ENCODE measurements at places on chromosomes 5 and 9. TPM values are rescaled to one million over a fixed set of nuclear protein-coding genes. Genes with fewer than 3 reads are reported as not detected.

DNA sequence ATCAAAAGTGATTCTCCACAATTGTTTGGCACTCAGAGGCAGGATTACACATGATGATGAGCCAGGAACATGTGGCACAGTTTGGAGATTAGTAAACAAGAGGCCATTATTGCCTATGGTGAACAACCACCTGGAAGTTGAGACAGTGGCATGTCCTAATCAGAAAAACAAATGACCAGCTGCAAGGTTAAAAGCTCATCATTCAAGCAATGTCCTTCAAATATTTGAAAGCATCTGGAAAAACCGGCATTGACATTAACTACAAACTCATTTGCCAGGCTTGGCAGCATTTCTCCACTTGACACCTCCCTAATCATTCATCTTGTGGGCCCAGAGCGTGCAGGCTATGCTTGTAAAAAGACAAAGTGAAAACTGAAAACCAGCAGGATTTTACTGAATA lies 80.6 kb upstream of the MEGF10 start:
- peak; percentile 77 for DNase-seq

DNA sequence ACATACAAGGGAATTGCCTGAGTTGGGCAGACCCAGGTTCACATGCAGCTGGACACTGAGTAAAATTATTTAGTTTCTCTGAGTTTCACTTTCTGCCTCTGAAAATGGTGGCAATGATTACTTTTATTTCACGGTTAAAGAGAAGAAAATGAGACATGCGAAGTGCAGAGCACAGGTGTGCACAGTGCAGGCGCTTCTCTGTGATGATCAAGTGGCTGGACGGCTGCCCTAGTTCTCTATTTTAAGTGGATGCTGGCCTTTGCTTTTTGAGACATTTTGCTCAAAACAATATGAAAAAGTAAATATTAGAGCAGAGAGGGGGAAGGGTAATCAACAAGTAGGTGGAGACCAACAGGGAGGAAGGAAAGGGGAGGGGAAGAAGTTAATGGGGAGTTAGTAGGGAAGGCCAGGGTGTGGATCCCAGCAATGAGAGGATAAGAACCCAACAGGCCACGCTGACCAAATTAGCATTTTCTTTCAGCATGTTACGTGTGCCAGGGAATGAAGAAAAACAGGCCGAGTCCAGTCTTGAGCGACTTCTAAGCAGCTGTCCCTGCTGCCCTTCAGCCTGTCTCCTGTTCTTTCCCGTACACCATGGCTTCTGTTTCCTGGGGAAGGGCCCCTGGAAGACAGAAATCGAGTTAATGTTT lies 16.1 kb downstream of the SNX18 start:
- DNase-seq: peak; percentile 36

GRCh38 chr9:122125158-122125508 lies 32.0 kb upstream of the TTLL11 start:
- peak; percentile 65 for DNase-seq

DNA sequence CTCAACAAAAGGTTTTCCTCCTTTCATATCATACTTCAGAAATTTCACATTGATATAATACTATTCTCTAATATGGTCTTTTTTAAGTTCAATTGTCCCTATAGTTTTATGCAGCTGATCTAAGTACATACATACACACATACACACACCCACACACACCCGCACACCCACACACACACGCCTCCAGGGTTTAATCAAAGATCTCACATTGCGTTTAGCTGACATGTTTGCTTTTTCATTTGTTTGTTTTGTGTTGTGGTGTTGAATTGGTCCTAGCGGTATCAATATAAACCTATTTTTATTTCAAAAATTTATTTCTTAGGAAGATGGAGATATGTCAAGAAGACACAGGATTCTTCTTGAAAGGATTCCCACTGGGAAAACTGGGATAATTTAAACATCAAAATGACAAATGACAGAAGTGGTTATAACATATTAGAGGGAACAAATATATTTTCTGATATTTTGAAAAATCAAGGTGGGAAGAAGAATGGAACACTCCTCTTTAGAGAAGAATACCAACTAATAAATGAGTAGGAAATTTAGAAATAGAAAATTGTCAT lies 434.9 kb upstream of the SLC30A5 start:
- DNase-seq: no peak

- DNase-seq: peak; percentile 11
These were observed 54.9 kb upstream of the CDH9 start for GRCh38 chr5:27093279-27093678.

- no peak for DNase-seq
These were observed 78.8 kb upstream of the NFIL3 start for GRCh38 chr9:91502475-91502874.

DNA sequence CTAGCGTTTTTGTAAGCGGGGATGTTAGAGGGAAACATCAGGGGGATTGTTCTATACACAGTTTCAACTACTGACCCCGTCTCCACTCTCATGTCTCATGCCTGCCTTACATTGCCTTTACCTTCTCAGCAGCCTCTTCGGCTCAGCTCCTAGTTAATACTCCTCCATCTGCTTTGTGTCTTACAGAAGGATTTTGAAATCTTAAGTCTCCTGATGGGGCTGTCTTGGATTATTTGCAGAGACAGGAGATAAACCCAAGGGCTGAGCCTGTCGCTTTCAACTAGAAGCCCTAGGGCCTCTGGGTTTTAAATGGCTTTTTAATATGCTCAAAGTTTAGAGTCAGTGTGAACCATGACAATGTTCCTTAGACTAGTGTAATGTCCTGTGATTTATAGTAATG lies 161.5 kb downstream of the CARTPT start:
- no peak for DNase-seq

- DNase-seq: no peak
These were observed 143.4 kb upstream of the DHFR start for GRCh38 chr5:80798166-80798565.

GRCh38 chr5:67009028-67009427 lies 187.6 kb downstream of the CD180 start:
- DNase-seq: no peak

DNA sequence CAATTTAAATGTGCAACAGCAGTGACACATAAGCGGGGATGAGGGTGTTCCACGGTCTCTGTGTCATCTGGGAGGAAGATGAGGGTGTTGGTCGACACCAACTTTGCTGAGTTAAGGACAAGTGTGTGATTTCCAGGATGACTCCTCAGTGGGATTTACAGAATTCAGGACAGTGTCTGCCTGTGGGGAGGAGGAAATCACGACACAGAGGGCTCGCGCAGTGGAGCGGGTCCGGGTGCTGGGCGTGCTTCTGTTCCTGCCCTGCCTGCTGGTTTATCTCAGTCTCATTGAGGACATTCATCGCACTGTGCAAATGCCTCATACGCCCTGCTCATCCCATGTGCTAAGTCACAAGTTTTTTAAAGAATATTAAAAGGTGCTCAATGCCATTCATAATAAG lies 73.7 kb upstream of the ADAMTS2 start:
- DNase-seq: no peak

DNA sequence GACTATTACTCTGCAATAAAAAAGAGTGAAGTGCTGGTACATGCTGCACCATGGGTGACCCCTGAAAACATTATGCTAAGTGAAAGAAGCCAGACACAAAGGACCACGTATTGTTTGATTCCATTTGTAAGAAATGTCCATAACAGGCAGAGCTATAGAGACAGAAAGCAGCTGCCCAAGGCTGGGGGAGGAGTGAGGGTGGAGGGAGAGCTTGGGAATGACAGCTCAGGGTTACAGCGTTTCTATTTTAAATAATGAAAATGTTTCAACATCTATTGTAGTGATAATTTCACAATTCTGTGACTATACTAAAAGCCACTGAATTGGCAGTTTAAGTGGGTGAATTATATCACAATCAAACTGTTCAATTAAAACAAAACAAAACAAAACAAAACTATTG lies 81.7 kb downstream of the MYO10 start:
- DNase-seq: no peak

DNA sequence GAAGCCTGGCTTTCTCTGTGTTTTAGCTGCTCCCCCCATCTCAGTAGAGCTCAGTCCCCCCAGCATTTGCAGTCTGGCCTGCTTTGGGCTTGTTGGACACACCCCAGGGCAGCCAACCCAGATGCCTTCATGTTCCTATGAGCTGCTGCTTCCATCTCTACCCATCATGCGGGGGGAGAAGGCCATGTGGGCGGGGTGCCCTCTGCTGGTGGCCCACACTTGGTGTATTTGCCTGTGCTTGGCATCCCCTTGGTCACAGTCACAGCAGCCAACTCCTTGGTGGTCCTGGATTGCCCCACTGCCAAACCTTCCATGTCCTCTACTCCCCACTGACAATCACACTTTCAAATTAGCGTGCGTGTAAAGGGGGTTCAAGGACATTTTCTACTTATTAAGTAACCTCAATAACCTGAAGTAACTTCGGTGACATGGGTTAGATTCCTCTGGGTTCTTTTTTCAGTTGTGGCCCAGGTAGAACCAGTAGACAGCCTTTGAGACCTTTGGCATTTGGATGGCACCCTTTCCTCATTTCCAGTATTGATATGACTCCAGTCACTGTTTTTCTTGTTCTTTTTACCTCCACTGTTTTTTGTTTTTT lies 42.8 kb downstream of the SNX30 start:
- DNase-seq: no peak

GRCh38 chr9:34884747-34885189 lies 73.3 kb upstream of the PHF24 start:
- DNase-seq: no peak

- no peak for DNase-seq
These were observed 837 bp upstream of the AHRR start for GRCh38 chr5:320524-321229.

DNA sequence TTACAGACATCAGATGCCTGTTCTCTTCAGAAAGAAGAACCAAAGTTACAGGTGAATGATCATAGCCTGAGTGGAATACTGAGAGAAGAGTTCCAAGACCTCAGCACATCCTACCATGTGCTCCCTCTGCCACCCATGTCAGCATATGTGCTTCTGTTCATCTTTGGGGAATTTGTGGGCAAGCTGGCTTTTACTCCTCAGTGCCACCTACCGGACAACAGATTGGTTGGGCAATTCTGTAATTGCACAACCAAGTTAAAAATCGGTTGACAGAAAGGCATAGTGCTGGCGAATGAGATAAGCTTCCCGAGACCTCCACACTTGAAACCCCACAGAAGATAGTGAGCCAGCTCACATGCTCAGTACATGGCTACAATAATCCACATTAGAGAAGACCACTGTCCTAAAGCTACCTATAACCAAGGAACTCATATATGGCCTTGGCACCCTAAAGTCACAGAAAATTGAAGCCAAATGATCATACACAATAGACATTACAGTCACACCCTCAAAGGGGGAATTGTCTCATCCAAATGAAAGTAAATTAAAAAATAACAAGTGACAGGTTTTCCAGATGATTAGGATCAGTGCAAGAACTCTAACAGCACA lies 1238.0 kb upstream of the NUDT12 start:
- no peak for DNase-seq

GRCh38 chr9:1939926-1940368 lies 75.2 kb upstream of the SMARCA2 start:
- peak; percentile 68 for DNase-seq

Gene ACOT12
- total RNA-seq: 3.8 TPM

Gene P4HA2
- 26.0 TPM for total RNA-seq

Gene FBP2
- total RNA-seq: 8.0 TPM

Gene PCDHB12
- 5.3 TPM for total RNA-seq

Gene ADGRV1
- total RNA-seq: 114 TPM

Data from spinal cord (tissue), 10 donors.